Stimulated activated CD8-positive, alpha-beta memory T cell treated with anti-CD3 and anti-CD28 coated beads, Interleukin-4, amount 100 ng/mL, for 24 hours (primary cell): ENCODE measurements at places on chromosomes 3 and 15.

- no peak for DNase-seq
These were observed 63.3 kb downstream of the ABHD5 start for GRCh38 chr3:43753741-43754715.

DNA sequence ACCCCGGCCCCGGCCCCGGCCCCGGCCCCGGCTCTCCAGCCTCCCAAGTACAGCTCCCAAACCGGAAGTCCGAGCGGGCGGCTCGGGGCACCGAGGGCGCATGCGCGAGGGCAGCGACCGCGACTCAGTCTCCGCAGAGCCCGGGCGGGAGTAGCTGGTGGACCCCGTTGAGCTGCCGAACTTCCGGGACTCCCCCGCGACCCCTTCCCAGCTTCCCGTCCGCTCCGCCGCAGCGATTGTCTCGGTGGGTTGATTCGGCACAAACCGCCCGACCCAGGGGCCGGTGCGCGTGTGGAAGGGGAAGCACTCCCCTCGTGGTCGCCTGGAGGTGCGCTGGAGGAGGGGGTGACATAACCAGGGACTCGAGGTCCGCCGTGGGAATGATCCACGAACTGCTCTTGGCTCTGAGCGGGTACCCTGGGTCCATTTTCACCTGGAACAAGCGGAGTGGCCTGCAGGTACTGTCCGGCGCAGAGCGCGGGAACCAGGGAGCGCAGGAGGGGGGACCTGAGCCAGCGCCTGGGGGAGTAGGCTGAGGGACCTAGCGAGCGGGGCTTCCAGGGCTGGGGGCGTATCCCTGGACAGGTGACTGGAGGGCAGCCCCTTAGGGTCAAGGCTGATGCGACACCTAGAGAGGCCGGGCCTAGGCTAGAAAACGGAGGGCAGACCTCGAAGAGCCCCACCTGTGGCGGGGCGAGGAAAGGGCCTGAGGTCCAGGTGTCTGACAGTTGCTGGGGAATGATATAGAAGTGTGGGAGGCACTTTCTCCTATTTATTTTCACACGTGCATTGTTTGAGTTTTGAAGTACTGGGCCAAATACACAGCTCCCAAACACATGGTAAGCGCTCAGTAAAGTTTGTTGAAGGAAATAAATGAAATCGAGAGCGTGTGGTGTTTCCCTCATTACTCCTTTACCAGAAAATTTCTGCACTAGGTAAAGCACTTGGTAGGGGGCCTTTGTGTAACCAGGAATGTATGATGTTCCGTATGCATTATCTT lies at the start of the genes TUBGCP4 and ZSCAN29:
TSS of gene TUBGCP4 (plus strand) at position 127 of the 1,000 bp plus-strand sequence. CDS start at position 381, 254 bp downstream.
TSS of gene ZSCAN29 (minus strand) at position 69 of the 1,000 bp plus-strand sequence. CDS start 1,130 bp downstream, outside the sequence.
- peak; percentile 74 for DNase-seq

DNA sequence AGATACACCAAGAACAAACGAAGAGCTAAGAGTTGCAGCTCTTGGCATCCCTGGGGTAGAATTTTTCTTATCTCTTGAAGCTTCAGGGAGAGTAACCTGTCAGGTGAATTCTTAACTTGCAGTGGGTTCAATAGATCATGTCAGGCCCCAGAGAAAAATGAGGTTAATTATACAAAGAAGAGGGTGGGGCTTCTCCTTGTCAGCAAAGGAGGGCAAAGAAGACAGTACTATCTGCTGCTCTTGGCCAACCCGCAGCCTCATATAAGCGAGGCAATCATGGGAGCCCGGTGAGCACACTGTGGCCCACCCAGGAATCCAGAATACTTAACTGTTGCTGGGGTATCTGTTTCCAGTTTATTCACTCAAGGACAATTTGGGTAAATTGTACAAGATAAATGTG lies 110.2 kb downstream of the SEMA5B start:
- no peak for DNase-seq

DNA sequence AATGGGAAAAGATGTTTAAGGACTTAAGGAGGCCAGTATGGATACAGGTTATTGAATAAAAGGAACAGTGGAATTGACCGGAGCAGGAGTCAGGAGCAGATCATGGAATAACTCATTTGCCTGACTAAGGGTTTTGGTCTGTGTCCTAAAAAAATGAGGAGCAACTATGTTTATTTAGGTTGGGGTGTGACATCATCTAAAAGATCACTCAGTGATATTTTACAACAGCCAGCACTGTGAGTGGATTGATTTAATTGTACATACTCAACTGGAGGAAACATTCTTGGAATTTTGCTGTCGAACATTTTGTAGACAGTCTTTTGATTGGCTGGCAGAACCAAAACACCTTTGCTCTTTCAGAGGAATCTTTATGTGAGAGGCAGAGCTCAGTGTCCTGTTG lies 348.6 kb upstream of the CDIN1 start:
- no peak for DNase-seq

DNA sequence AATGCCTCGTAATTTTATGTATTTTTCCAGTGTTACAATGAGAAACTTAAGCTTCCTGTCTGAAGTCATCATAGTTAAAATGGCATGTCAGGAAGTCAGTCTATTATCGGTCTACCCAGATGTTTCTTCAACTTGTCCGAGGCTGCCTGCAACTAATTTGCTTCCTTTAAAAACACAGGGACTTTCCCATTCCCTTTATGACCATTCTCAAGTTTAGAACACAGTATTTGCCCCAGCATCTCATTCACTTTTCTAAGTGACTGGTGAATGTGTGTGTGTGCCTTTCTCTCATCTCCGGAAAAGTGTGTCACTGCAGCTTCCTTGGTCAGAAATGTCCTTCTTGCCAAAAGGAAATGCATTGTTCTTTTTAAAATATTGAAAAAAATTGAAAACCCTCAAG lies 466.6 kb downstream of the RAP2B start:
- DNase-seq = no peak

DNA sequence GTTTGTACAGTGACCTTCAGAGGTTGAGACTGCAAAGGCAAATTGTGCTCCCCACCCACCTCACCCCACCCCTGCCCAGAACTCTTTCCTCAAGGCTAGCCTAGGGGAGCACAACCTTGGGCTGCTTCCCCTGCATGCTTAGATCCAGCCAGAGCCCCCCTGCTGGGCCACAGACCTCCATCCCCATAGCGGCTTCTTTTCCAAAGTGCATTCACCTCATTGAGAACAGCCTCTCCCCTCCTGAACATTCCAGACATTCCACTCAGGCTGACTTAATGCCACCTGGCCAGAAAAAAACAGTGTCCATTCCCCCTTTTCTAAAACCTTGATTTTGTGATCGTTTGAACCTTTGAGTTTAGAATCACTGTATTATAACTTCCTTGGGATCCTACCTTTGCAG lies 124.4 kb upstream of the TOPAZ1 start:
- no peak for DNase-seq

GRCh38 chr3:71601811-71602210 lies 18.3 kb upstream of the FOXP1 start:
- DNase-seq = no peak

DNA sequence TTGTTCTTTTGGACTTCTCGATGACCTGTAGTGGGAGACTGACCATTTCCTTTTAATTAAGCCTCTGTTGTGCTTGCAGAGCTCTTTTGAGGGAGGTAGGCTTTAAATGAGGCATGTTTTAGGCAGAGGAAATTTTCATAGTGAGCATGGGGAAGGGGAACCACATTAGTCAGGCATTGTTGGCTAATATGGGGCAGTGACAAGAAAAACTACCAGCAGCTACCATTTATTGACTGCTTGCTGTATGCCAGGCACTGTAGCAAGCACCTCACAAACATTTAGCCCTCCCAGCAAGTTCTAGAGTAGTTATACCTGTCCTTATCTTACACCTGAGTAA lies 10.9 kb downstream of the ATG7 start:
- no peak for DNase-seq

GRCh38 chr15:91072161-91072560 lies 27.9 kb upstream of the SV2B start:
- DNase-seq = no peak

DNA sequence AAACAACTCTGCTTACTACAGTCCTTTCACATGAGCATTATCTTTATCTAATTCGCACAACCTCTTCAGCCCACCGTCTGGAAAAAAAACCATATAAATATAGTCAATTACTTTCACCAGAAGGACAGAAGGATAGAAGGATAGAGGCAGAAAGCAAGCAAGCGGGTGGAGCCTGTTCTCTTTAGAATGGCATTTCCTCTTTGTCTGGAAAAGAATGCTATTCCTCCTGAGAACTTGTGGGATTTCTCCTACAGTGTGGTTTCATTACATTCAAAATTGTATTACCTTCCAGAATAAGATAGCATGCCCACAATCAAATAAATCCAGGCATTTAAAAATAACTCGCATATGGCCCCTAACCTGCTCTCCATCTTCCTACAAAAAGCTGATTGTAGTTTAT lies 23.1 kb downstream of the SLC30A4 start:
- DNase-seq = no peak

GRCh38 chr3:47299381-47300318 lies 16.9 kb downstream of the KLHL18 start:
- no peak for DNase-seq

DNA sequence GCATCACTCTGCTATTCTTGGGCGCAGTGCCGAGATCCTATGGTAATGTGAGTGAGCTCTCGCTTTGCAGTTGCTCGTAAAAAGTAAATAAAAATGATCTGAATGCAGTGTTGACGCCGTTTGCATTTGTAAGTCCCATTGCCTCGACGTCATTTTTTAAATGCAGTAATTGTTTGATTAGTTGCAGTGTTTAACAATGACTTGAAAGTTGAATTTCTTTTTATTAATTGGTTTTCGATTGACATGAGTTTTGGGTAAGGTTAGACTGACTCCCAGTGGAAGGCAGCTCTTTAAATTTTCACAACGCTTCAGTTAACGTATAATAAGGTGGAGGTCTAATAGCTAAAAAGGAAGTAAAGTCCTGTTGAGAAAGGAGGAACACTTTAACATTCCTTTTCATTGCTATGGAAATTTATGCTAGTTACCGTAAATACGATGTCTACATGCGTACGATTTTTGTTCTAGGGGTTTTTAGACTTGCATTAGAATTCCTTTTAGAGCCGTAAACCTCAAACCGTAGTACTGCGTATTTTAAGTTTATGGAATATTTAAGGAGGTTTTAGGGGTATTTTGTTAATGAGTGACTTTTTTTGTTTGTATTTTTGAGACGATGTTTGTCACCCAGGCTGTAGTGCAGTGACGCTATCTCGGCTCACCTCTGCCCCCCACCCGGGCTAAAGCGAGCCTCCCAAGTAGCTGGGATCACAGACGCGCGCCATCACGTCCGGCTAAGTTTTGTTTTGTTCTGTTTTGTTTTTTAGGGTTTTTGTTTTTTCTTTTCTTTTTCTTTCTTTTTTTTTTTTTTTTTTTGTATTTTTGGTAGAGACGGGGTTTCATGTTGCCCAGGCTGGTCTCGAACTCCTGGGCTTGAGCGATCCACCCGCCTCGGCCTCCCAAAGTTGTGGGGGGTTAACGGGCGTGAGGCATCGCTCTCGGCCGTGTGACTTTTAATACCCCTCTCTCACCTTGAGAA lies 1.4 kb downstream of the MORF4L1 start:
- no peak for DNase-seq

GRCh38 chr3:187130346-187131066 lies 8.8 kb downstream of the RPL39L start:
- no peak for DNase-seq

DNA sequence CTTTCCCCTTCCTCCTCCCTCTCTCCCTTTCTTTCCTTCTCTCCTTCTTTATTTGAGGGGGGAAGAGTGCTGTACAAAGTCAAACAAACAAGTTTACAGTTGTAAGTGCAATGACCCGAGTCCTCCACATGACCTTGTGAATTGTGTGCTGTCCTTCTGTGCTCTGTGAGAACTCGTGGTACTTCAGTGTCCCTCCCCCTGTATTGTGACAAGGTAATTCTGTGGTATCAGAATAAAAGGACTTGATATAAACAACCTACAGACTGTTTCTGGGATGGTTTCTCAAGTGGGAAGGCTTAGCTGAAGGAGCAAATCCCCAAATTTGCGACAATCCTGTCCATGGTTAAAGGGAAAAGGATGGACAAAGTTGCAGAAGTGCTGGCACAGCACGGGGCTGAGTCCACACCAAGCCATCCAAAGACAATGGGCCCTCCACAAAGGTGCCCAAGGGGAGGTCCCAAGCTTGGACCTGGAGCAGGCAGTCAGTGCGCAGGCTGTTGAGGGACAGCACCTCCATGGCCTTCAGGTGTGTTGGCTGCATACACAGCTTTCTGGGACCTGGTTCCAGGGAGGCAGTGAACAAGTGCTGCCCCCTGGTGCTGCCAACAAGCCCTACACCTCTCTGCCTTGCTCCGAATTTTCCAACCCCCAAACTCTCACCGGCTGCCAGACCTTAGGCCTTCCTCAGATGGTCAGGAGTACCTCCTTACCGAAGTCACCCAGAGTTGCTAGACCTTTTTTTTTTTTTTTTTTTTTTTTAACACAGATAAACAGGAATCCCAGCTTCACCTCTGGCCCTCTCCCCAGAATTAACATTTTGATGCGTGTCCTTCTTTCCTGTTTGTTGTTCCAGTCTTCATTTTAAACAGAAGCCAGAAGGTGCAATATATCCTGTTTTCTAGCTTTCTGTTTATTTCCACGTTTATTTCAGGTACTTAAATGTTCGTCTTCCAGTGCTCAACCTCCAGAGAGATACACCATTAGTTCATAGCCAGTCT lies 2.6 kb upstream of the APEH start:
- DNase-seq = peak; percentile 63

DNA sequence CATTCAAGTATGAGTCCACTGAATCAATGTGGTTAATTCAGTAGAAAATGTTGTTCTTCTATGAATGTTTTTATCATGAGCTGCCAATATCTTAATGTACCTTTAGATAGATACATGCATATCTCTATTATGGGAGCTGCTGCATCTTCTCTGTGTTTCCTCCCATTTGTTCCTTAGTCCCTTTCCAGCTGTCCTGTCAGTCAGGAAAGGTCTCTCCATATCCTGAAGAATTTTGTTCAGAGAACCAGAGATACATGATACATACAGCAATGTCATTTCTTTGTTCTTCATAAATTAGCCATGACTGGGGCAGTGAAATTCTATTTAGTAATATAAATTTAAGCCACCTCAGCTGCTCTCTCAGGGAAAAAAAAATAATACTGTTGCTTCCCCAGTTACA lies 103.7 kb downstream of the P3H2 start:
- DNase-seq = no peak

- DNase-seq = no peak
These were observed 5.2 kb upstream of the TBC1D2B start for GRCh38 chr15:78082743-78083110.

GRCh38 chr15:66955871-66956585 lies 109.4 kb upstream of the SMAD3 start:
- DNase-seq = no peak

- no peak for DNase-seq
These were observed 1037.8 kb downstream of the OTOL1 start for GRCh38 chr3:162534431-162534830.

GRCh38 chr3:123246866-123247265 lies 45.1 kb downstream of the SEC22A start:
- DNase-seq = no peak

GRCh38 chr3:9399746-9400145 lies 2.3 kb downstream of the SETD5 start:
- no peak for DNase-seq

DNA sequence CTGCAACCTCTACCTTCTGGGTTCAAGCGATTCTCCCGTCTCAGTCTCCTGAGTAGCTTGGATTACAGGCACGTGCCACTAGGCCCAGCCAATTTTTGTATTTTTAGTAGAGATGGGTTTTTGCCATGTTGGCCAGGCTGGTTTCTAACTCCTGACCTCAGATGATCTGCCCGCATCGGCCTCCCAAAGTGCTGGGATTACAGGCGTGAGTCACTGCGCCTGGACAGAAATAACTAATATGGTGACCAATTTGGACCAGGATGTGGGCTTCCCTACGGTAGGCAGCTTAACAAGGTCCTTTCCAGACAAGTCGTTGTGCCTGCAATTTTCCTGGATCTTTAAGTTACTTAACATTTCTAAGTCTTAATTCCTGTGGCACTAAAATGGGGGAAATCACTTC lies 14.8 kb downstream of the WDR53 start:
- DNase-seq = no peak
